Vagina (tissue), 2 donors: ENCODE measurements at places on chromosomes 13 and 19. TPM values are rescaled to one million over a fixed set of nuclear protein-coding genes. Genes with fewer than 3 reads are reported as not detected.

DNA sequence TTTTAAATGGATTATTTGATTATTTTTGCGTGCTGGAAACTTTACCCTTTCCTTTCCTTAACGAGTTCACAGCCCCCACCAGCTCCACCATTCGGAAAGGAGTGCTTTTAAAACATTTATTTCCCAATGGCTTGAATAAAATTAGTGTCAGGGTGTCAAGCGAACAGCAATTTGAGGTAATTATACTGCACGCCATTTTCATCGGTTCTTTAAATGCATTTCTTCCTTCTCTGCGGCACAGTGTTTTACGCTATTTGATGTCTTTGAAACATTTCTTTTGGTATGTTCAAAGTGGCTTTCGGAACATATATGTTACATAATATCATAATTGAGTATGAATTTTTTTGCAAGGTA is 309 bp upstream of the SLITRK1 start:
- DNase-seq: no peak
- no peak overlapping the region for H3K27ac ChIP-seq
- H3K4me3 ChIP-seq: no peak overlapping the region
- no peaks in the 10 kb centered on the region for H3K4me1 ChIP-seq
- no peaks in the 10 kb centered on the region for H3K27me3 ChIP-seq

CRX gene
- total RNA-seq: not detected

DNA sequence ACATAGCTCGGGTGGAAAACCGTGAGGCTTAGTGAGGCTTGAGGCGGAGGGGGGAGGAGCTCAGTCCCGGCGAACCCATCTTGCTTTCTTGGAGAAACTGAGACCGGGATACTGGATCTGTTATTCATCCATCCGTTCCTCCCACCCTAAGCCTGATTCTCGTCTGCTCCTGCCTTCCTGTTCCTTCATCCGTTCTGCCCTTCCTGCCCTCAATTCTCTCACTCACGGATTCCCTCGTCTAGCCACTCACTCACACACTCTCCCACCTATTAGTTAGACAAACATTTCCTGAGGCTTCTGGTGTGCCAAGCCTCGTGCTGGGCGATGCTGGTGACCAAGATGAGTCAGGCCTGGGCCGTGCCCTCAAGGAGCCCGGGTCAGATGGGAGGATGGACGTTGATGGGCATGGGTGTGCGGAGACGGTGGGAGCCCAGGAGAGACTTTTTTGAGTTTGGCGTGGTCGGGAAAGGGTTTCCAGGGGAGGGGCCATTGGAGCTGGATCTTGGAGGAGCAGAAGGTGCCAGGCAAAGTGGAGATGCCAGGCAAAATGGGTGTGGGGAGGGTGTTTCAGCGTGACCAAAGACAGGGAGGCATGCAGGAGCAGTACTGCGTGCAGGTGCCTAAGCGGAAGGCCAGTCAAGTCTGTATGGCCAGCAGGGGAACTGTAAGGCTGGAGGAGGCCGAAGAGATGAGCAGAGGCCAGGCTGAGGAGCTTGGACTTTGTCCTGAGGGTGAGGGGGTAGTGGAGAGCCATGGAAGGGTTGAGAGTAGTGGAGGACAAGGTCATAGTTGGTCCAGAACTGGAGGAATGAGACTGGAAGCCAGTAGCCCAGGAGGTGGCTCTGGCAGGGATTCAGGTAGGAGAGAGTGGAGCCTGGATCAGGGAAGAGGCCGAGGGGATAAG is 7.4 kb upstream of the CNFN start:
- H3K36me3 ChIP-seq: no peaks in the 10 kb centered on the region
- DNase-seq: no peak
- H3K27me3 ChIP-seq: no peaks in the 10 kb centered on the region

GRCh38 chr13:109780845-109781383 is 5.5 kb downstream of the IRS2 start:
- peak overlapping the region; percentile 84 for H3K4me3 ChIP-seq
- H3K27me3 ChIP-seq: no peaks in the 10 kb centered on the region
- no peak for DNase-seq
- H3K27ac ChIP-seq: peak overlapping the region; percentile 55

DNA sequence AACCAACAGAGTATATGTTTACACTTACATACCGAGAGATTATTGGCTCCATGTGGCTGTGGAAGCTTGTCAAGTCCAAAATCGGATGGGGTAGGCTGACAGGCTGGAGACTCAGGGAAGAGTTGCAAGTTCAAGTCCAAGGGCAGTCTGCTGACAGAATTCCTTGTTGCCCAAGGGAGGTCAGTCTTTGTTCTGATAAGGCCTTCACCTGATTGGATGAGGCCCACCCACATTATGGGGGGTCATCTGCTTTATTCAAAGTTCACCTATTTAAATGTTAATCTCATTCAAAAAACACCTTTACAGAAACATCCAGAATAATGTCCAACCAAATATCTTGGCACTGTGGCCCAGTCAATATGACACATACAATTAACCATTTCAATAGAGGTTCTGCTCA is 452.4 kb downstream of the KLF12 start:
- no peaks in the 10 kb centered on the region for H3K27me3 ChIP-seq
- no peak overlapping the region for H3K4me3 ChIP-seq
- no peak overlapping the region for H3K27ac ChIP-seq
- H3K36me3 ChIP-seq: no peaks in the 10 kb centered on the region
